ENCODE measurements at places on chromosomes 2 and 18. TPM values are rescaled to one million over a fixed set of nuclear protein-coding genes. Genes with fewer than 3 reads are reported as not detected.
A peak's percentile ranks its signal among the peaks of the same experiment; 100 is the strongest.

- DNase-seq: peak; percentile 24
Measured at GRCh38 chr2:122368576-122369243, 613.3 kb downstream of the TSN start.

DNA sequence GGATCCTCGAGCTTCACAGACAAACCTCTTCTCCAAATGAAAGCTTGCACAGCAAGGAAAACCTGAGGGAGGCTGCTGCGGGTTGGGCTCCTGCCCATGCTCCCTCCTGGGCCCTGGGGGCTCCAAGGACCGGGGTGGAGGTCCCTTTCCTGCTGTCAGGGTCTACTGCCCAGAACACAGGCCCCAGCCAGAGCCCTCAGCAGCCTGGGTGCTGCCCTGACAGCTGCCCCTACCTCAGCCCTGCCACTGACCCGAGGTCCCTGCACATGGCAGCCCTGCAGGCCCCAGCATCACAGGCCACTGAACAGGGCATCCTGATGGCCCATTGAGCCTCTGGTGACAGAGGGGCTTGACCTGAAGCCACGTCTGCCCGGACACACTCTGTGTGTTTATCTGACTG, 41.0 kb downstream of the CROCC2 start:
- DNase-seq: no peak

DNA sequence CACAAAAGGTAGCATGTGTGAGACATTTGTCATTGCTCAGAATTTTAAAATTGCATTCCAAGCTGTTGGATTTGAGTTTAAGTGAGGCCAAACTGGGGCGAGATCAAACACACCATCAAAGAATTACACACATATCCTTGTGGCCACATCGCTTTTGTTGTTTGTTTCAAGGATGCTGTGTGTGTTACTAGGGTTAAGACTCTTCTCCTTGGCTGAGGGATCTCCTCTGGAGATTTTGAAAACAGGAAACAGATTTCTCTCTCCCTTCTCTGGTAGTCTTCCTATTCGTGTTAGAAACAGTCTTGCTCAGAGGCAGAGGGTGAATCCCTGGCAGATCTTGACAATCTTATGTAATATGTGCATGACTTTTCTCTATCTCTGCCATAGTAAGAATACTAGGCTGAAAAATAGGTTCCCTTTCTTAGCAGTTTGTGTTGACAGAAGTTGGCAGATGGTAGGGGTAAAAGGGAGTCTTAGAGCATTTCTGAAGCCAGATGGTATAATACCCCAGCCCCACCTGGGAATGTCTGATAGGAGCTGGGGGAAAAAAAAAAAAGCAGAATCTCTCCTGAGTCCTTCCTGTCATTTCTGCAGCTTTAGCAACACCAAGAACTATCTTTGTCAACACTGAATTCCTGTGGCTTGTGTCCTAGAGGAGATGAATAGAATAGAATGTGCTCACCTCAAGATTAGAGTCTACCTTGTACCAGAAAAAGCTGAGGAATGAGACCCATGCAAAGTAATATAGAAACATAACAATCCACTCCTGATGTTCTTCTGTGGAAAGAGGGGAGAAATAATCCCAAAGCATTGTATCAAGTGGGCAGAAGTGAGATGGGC, 101.8 kb downstream of the XRCC5 start:
- no peak for DNase-seq

- no peak for DNase-seq
Measured at GRCh38 chr2:233563663-233564430, 2.7 kb downstream of the USP40 start.

GRCh38 chr2:74877781-74878433, 44.0 kb downstream of the HK2 start:
- DNase-seq: no peak

- DNase-seq: no peak
Measured at GRCh38 chr2:206832873-206833272, 67.5 kb downstream of the FASTKD2 start.

Gene CLHC1
- total RNA-seq: 10.4 TPM

Gene RTP5
- total RNA-seq: not detected

Gene THSD7B
- not detected for total RNA-seq

Data from Calu3 (cell line).